Stimulated activated CD8-positive, alpha-beta memory T cell treated with anti-CD3 and anti-CD28 coated beads, Interleukin-15, amount 100 ng/mL, for 4 hours (primary cell): ENCODE measurements at places on chromosomes 6 and 20.

DNA sequence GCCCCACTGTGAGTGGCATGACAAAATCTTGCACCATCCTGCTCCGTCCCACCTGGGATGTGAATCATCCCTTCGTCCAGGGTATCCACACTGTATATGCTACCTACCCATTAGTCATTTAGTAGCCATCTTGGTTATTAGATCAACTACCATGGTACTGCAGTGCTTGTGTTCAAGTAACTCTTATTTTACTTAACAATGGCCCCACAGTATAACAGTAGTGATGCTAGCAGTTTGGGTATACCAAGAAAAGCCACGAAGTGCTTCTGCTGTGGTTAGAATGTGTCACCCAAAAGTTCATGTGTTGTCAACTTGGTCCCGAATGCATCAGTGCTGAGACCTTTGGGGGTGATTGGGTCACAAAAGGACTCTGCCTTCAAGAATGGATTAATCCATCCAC lies 11.7 kb downstream of the OSER1 start:
- DNase-seq: no peak

- no peak for DNase-seq
Measured at GRCh38 chr6:80179695-80180094, 73.2 kb downstream of the BCKDHB start.

DNA sequence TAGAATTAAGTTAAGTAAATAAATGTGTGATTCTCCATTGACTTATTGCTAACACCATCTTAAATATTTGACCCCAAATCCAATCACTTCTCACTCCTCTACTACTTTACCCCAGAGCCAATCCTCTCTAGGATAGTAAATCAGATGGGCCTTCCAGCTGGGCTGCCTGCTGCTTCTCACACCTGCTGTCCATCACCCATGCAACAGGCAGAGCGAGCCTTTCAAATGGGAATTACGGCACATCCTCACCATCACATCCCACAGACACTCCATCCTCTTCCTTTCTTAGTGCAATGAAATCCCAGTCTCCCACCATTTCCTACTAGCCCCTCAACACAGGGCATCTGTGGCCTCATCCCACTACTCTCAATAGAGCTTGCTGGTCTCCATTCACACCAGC lies 34.0 kb downstream of the HLA-F start:
- DNase-seq: no peak

DNA sequence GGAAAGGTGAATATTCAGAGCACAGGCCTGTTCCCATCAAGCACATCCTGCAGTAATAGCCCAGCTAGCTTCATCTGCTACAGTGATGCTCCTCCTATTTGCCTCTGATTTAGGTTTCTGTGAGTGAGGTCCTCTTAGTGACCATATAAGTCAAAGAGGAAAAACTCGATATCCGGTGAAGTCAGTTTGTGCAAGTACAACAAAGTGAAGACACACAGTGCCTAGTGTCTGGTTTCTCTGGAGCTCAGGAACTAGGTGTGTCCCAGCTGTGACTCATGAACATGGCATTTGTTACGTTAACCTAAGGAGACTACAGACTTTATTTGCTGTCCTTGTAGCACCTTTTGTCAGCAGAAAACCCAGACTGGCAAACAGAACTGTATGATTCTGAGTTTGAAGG lies 33.9 kb downstream of the EDN1 start:
- DNase-seq: no peak

DNA sequence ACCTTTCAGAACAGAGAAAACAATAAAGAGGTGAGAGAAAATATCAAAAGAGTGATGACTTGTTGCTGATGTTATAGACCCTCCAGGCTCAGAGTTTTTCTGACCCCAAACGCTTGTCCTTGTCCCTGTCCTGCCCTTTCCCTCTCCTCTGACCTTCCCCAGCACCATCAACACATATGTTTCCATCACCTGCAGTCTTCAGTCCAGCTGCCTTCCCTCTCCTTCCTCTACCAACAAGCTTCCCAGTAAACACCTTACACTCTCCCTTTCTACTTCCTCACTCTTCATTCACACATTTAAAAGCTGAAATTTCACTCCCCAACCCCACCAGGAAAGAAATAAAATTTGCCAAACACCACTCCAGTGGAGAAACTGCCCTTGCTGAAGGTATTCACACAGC lies 25.4 kb upstream of the AFDN start:
- no peak for DNase-seq

GRCh38 chr6:53377793-53378192 lies 29.0 kb upstream of the ELOVL5 start:
- no peak for DNase-seq

DNA sequence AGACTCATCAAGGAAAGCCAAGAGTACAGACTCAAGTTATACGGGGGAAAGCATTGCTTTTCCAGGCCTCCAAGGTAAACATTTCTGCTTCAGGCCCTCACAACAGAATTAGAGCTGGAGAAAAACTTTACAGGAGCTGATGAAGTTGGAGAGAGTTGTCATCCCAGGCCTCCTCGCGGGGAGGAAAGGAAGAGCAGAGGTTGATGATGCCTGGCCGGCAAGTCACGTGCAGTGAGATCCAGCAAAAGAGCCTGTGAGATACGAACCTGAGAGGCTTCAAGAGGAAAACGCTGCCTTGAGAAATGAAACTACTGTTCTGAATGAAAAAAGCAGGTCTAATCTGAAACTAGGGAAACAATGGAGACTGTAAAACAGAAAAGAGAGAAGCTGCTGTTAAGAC lies 122.9 kb downstream of the FAM120B start:
- no peak for DNase-seq
